ENCODE measurements at places on chromosomes 7 and 10.

DNA sequence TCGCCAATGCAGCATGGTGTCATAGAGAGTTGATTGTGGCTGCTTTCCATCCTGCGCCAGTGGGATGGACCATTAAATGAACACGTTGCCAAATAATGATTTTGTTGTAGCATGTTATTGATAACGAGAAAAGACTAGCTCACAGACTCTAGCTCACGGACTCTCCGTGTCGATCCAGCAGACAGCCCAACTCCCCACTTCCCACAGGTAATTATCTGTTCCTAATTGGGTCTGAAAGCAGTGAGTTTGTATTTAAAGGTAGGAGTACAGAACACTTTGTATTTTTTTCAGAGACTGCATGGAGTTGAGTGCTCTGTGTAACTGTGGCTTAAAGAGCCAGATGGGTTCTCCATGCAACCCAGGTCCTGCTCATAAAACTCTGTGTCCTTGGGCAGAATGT, 1250.5 kb downstream of the TYW1 start:
- DNase-seq = no peak

DNA sequence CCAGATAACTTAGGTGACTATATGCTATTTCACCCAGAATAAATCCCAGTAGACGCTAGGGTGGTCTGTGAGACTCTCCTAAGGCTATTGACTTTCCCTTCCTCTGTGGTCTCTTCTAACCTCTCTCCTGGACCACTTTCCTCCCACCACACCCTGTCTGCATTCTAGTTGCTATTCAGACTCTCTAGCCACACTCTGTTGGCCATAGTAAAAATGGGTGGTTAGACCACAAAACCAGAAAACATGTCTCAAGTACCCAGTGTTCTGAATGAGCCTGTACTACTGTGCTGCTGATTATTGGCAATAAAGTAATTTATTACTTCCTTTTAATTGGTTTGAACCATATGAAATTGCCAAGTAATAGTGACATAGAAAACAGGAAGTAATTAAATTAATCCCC, 240.8 kb downstream of the KIF20B start:
- DNase-seq = no peak

DNA sequence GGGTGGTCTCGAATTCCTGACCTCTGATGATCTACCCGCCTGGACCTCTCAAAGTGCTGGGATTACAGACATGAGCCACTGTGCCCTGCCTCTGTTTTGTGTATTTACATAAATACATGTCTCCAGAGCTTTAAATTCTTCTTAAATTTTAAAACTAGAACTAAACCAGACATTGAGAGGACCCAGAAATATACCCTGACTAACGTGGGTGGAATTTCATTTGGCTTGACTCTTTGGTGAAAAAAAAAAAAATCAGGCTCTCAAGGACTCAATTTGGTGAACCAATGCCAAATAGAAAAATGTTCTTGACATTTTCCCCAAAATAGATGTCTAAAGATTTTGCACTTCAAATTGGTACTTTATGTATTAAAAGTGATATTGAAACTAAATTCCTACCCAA, 16.6 kb upstream of the FAS start:
- no peak for DNase-seq

GRCh38 chr7:151699147-151699927, 177.6 kb downstream of the PRKAG2 start:
- no peak for DNase-seq

DNA sequence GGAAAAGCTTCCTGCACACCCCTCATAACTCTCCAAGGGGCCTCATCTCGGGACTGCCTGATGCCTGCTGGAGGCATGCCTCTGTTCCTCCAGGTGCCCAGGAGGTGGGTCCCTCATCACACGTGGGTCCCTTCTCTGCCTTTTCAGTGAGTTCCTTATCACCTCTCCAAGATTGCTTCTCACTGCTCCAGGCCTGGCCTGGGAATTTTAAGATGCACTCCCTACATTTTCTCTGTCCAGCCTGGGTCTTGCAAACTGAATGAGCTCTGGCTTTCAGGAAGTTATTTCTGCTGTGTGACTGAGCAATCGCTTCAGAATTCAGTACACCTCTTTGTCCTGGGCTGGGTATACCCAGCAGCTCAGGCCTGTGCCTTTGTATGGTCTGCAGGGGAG, 43.8 kb downstream of the LRRC18 start:
- DNase-seq = no peak

DNA sequence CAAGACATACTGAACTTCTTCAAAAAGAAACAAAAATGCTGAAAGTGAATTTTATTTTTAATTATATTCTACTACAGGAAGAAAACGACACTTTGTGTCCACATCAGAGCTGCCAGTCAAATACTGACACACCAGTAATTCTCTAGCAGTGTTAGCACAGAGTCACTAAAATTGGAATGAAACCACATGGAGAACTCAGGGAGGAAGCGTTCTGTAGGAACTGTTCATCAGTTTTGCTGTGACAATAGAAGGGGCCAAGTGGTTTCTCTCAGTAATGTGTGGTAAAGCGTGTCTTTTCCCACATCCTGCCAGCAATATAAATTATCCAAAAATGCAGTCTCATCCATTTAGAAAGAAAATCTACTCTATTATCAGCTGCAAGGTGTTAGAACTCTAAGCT, 683.3 kb downstream of the GRM8 start:
- no peak for DNase-seq

DNA sequence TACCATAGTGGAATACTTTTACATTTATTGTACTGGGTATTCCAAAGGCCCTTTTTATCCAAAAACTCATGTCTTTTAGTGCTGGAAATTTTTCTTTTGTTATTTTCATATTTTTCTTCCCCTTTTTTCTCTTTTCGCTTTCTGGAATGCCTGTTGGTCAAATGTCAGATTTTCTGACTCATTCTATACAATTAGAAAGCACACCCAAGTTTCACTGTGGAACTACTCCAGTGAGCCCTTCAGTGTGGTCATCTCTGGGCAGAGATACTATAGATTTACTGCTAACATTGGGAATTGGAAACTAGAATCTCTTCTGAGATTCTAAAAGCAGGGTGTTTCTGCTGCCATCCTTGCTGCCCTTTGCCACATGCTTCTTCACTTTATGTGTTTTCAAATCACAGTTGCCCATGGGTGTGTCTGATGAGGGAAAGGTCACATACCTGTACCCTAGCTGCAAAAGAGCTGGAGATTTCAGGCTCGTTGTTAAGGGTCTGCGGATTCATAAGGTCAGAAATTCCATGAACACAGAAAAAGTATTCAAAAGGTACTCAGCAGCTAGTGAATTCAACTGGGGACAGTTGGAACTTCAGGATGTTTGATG, 5.6 kb upstream of the WASL start:
- DNase-seq = no peak

GRCh38 chr10:114623661-114624294, 34.3 kb downstream of the ABLIM1 start:
- no peak for DNase-seq

DNA sequence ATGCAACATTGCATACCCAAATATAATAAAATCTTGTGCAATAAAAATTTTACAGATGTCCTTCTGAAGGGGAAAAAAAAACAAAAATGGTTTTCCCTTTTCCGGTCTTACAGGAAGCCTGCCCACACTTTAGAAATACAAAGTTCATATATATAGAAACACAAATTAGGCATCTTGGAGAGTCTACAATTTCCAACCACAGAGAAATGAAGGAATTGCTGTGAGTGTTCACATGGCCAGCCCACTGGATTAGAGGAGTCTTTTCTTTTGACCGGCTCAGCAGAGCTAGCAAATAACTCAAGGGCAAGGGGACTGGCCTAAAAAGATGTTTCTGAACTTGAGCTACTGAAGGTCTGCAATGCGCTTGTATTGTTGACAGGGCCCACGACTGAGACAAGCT, 92.4 kb downstream of the GLI3 start:
- DNase-seq = no peak

- no peak for DNase-seq
Observed at GRCh38 chr7:117588352-117588794, 108.5 kb downstream of the CFTR start.

- DNase-seq = no peak
Observed at GRCh38 chr7:33556472-33556871, 348.9 kb upstream of the BMPER start.

- no peak for DNase-seq
Observed at GRCh38 chr7:87877366-87878040, 1.2 kb downstream of the DBF4 start.

DNA sequence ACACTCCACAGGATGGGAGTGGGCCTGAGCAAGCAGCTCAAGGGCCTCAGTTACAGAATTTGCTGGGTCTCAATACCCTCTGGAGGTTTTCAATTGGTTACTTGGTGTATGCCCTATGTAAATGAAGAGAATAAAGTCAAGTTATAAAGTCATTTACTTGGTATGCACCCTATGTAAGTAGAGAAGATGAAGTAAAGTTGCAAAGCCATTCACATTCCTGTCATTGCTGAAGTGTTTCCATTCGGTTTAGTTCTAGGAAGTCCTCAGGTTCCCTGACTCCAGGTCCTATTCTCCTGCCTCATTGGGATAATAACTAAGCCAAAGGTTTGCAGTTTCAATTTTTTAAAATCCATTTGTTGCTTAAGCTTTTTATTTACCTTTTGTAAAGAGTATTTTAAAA, 272.6 kb upstream of the NPSR1 start:
- DNase-seq = no peak

DNA sequence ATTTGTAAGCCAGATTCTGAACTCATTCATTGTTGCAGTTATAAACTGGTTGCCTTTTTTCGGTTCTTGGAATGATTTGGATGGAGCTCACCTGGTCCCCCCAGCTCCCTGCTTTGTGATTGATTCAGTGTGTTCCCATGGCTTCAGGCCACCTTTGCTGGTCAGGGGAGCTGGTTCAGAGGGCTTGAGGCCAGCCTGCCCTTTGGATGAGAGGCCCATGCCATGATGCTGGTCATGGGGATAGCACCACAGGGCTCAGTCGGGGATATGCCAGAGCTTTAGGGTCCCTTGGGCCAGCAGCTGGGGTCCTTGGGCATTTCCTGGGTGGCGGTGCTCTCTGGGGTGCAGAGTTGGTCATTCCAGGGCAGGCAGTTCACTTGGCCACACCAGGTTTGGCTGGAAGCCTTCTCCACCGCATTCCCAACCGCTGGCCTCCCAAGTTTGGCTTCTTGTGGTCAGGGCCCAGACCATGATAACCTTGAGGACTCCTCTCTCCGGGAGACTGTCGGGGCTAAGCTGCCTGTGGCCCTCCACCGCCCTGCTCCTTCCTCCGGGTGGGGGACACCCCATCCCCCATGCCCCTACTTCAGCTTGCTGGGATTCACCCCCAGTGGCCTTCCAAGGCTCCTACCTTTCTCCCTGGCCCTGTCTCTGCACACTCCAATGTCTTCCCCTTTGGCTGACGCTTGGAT, 65.1 kb downstream of the MGMT start:
- no peak for DNase-seq

DNA sequence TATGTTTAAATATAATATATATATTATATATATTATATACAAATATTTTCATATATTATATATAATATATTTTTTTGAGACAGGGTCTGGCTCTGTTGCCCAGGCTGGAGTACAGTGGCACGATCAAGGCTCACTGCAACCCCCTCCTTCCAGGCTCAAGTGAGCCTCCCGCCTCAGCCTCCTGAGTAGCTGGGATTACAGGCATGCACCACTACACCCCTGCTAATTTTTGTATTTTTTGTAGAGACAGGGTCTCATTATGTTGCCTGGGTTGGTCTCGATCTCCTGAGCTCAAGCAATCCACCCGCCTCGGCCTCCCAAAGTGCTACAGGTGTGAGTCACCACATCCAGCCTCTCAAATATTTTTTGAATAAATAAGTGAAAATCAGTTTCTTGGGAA, 215.5 kb downstream of the GATA3 start:
- no peak for DNase-seq

DNA sequence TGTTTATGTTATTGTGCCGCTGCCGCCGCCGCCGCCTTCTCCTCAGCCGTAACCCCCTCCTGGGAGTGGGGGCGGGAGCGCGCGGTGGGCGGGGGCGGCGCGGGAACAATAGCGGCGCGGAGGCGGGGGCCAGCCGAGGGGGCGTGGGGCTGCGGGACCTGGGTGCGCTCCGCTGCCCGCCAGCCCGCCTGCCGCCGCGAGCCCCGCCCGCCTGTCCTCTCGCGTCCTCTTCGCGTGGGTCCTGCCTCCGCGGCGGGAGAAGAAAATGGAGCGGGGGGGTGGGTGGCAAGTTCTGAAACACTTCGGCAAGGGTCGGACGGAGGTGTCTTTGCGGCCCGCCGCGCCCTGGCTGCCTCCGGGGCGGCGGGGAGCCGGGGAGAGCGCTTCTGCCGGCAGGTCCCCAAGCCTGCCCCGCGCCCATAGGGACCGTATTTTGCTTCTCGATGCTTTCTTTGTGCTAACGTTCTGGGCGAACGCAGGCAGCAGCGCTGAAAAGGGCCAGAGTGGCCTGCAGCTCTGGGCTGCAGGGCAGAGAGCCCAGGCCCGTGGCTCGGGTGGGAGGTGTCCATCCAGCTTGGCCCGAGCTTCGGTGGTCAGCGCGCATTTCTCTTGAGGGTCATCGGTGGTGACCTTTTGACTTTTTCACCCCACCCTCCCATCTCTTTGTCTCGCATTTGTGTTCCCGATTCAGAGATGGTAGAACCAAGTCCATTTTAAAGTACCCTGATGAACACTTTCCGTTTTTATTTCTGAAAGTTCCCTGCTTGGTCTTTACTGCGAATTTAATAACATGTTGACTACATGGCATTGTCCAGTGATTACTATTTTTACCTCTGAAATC, 613 bp downstream of the MAPK8 start:
- peak; percentile 33 for DNase-seq

- DNase-seq = no peak
Observed at GRCh38 chr10:33136781-33137180, 178.8 kb upstream of the ITGB1 start.

- peak; percentile 48 for DNase-seq
Observed at GRCh38 chr7:127396184-127396583, 3.7 kb upstream of the ZNF800 start.

GRCh38 chr7:156675721-156676120, 35.1 kb downstream of the RNF32 start:
- no peak for DNase-seq

DNA sequence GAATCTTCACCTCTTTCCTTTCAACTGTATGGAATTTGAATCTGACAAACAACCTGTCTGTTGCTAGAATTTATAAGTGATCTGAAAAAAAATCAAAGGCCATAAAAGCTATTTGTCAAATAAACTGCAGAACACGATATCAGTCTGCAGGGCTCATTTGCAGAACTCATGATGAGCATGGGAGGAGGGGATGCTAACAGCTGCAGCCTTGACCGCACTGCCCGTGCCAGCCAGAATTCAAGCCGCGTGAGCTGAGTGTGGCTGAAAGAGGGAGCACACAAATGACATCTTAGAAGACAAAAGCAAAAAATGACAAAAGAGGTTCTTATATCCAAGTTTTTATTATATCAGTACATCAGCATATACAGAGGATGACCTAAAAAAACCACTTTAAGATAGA, 15.7 kb downstream of the LRRTM3 start:
- no peak for DNase-seq

GRCh38 chr7:40711706-40712105, 576.9 kb downstream of the SUGCT start:
- DNase-seq = no peak

DNA sequence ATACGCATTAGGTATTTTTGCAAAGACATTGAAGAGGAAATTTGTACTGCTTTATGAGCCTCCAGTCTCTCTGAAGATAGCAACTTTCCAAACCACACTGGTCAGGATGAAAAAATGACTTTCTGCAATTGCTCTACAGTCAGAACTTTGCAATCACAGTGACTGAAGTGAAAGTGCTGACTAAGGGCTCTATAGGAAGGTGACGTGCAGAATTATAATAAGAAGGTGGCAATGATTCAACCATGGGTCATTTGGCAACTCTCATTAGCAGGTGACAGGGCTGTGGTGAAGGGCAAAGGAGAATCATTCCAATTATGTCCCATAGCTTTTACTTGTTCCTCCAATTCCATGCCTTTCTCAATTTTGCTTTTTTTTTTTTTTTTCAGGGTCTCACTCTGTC, 311.0 kb downstream of the ANKRD30A start:
- no peak for DNase-seq

Data from stimulated activated CD4-positive, alpha-beta T cell treated with anti-CD3 and anti-CD28 coated beads, Interleukin-15, amount 100 ng/mL, for 48 hours (primary cell).